ENCODE measurements at places on chromosomes 12 and 14.

DNA sequence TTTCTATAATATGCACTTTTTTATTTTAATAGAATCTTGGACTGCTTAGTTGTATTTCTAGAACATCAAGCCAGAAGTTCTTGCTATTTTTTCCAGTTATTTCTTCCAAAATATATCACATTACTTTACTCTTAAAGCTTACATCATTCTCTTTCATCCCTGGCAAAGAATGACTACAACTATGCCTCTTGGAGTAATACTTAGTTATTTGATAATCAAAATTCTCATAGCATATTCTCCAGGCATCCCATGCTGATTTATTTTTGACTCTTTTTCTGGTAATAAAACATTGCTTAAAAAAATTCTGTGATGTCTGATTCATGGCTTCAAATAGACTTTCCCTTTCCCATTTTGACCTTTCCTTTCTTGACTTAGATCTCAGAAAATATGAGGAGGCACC is 118.7 kb upstream of the TSPAN8 start:
- DNase-seq, result no peak

DNA sequence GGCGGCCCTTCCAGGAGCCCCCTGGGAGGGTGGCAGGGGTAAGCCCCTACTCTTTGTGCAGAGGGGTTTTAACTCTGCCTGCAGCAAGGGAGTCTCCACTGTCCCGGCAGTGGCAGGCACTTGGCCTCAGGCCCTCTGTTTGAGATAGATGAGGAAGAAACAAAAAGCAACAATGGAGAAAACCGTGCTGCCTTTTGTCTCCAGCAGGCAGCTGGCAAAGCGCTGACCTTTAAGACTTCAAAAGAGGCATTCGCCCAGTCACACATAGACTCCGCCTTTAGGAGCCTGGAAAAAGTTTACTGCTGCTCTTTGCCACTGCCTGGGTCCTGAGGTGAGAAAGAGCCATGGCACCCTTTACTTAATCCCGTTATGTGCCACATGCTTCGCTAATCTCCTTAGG is 158.2 kb upstream of the NTF3 start:
- no peak for DNase-seq

DNA sequence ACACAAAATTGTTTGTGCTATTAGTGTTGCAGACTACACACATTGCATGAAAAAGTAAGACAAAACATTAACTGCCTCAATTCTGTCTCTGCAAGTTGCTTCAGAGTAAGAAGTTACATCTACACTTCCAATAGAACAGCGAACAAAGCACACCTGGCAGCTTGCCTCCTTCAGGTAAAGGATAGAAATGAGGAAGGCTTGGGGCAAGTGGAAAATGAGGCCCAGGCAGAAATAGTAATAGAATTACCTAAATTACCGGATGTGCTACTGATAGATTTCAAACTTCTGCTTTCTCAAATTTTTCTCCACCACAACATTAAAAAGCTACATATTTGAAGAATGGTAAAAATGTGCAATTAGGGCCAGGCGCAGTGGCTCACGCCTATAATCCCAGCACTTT is 37.7 kb downstream of the CCDC175 start:
- DNase-seq, result no peak

GRCh38 chr12:94374124-94374523 is 85.5 kb downstream of the CEP83 start:
- no peak for DNase-seq

DNA sequence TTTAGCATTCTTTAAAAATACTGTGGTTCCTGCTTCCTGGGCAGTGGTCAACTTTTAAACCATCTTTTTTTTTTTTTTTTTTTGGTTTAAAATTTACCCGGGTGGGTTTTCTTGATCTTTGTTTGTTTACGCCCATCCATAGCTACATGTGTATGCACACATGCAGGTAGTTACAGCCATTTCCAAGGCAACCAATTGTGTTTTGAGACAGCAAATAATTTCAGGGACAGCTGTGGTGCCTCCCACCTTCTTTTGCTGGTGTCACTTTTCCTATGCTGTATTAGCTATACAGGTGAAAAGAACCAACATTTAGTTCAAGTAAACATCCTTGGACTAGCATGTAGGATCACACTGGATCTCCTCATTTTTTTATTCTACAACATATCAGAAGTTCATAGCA is 52.0 kb upstream of the PSMA6 start:
- no peak for DNase-seq

GRCh38 chr12:79665212-79665887 is 25.4 kb downstream of the PAWR start:
- DNase-seq, result no peak

DNA sequence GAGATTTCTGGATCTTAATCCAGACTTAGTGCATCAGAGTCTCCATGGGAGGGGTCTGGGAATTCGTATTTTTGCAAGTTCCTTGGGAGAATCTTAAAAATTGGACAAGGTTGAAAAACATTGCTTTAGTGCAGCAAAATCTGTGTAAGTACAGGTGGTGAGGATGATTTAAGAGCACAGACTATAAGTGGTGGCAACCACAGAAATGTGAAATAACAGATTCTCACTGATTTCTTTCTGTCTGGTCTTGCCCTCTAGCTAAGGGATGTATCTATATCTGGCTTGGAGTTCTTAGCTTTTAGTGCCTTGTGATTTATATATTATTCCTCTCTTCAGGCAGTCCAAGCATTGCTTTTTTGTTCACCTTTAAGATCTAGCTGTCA is 116.2 kb downstream of the DIP2B start:
- DNase-seq, result no peak

DNA sequence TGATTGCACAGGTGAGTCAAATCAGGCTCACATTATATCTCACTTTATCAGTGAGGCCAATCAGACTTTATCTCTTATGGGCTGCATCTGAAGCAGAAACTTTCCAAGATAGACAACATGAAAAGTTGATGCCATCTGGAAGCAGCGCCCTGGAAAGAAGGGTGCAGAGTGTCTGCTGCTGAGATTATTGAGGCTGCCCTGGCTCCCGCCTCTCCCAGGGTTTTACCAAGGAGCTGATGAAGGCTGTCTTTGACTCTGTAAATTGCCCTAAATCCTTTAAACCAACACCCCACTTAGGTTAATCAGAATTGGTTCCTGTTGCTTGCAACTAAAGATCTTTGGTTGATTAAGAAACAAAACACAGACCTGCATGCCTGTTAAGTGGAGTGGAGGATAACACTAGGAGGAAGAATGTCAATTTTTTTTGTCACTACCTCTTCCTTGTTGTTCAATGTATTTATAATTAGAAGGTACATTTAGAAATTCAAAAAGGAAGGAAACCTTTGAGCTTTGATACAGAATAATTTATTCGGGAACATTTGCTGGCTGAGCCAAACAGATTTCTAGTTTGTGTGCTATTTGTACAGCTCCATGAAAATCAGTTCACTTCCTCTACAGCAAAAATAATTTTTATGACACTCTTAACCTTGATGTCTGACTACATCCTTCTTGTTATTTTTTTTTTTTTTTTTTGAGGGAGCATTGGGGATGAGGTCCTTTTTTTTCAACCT is 104.1 kb downstream of the VEZT start:
- no peak for DNase-seq

Measured in A549 (cell line).